ENCODE measurements at places on chromosomes 1 and 21.

DNA sequence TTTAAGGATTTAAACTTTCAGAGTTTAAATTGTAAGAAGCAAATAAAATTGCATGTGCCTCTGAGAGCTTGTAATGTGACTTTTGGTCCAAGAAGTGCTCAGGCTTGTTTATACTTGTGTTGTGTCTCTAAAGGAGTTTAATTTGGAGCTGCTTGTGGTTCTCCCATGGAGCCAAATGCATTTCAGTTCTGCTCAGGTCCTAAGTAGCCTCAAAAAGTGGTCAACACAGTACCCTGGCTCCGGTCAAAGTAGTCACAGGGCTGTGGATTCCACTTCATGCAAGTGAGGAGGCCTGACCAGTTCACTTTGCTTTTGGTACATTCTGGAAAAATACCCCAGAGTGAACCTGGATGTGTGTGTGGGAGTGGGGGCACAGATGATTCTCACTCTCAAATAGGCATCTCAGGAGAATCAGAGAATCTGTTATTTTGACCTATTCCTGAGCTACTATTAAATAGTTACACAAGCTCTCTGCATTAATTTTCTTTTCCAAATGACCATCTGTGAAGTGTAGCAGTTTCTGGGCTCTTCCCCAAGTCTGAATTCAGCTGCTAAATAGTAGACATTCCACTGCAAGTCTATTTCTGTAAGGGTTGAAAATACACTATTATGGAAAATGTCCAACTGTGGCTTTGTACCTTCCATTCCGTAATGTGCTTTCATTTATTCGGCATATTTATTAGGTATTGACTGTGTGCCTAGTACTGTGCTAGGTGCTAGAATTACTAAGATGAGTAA, 31.7 kb upstream of the AGO1 start:
- no peak for DNase-seq

DNA sequence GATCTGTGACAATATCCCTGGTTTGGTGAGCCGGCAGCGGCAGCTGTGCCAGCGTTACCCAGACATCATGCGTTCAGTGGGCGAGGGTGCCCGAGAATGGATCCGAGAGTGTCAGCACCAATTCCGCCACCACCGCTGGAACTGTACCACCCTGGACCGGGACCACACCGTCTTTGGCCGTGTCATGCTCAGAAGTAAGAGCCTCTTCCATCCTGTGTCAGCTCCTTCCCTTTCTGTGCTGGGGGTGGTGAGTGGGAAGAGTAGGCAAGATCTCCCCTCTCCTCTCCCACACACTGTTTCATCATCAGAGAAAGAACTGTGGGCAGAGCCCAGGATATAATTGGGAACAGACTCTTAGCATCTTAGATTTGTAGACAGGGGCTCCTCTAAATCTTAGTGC, 6.1 kb downstream of the WNT2B start:
- DNase-seq: no peak

GRCh38 chr1:47742890-47743760, 254.1 kb downstream of the TRABD2B start:
- DNase-seq: no peak

GRCh38 chr21:34043333-34043732, 30.0 kb upstream of the MRPS6 start:
- peak; percentile 72 for DNase-seq

DNA sequence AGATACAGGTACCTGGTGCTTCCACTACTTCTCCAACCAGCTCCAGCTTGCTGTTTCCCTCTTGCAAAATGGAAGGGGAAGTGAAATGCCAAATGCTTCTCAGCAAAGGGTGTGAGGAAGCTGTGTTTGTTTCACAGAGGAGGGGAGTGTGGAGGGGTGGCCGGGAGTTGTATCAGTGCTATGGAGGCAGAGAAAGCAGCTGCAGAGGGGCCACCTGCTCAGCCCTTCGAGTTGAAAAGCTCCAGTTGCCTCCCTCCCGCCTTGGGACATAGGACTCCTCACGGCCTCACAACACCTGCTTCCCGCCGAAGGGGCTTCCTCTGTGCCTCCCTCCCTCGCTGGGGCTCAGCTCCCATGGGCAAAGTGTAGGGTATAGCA, 12.1 kb upstream of the LINGO4 start:
- no peak for DNase-seq

DNA sequence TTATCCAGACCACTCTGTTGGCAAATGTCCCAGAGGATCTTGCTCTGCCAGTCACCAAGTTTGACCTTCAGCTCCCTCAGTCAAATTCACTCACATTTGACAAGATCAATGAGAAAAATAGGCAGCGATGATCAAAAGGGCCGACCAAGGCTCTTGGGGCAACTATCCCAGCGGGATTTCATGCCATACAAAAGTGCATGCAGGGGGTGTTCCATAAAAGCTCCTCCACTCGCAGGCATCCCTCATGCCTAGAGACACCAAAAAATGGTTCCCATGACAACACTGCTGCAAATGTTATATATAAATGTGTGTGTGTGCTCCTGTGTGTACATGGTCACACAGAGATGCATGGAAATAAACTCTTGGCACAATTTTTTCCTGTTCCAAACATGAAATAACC, 16.2 kb upstream of the EIF4G3 start:
- DNase-seq: no peak

All from bronchial epithelial cell (primary cell).